ENCODE measurements at places on chromosomes 11 and 22. TPM values are rescaled to one million over a fixed set of nuclear protein-coding genes. Genes with fewer than 3 reads are reported as not detected.

GRCh38 chr11:130707217-130707616, 209.1 kb downstream of the SNX19 start:
- no peaks in the 10 kb centered on the region for H3K27me3 ChIP-seq
- H3K4me1 ChIP-seq: no peaks in the 10 kb centered on the region
- no peak overlapping the region for H3K27ac ChIP-seq
- DNase-seq: no peak
- H3K4me3 ChIP-seq: no peak overlapping the region
- no peaks in the 10 kb centered on the region for H3K36me3 ChIP-seq

GRCh38 chr11:30457087-30457486, 129.1 kb downstream of the MPPED2 start:
- DNase-seq: no peak
- no peak overlapping the region for H3K4me3 ChIP-seq
- no peaks in the 10 kb centered on the region for H3K36me3 ChIP-seq
- no peaks in the 10 kb centered on the region for H3K4me1 ChIP-seq
- no peaks in the 10 kb centered on the region for H3K27me3 ChIP-seq

DNA sequence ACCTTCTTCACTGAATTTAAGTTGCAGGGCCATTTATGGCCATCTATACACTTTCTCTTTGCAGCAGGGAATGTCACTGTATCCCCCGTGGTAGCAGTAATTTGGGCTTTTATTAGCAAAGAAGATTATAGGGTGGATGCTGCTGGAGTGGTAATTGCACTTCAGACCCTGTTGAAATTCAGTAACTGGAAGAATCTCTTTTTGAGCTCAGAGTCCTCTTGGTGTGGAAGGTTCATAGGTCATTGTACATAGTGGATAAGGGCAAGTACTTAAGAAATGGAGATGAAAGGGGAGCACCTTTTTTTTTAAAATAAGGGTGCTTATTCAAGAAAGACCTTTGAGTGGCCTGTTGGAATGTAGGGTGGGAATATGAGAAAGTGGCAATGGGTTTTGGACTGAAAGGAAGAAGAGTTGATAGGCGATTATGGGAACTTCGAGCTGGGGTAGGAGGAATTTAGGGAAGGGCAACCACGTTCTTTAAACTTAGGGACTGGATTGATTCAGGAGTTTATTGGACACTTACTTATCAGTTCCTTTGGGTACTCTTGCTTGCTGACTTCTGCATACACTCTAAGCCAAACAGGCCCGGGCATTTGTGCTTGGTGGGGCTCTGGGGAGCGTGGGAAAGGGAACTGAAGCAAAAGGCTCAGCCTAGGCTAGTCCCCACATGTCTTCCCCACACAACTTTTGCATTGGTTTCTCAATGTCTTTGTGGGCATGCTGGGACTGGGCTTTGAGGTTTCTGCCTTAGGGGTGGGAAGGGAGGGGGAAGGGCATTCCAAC, 26.5 kb downstream of the CTNND1 start:
- H3K4me3 ChIP-seq: no peak overlapping the region
- H3K36me3 ChIP-seq: no peaks in the 10 kb centered on the region
- no peaks in the 10 kb centered on the region for H3K27me3 ChIP-seq
- peak; percentile 32 for DNase-seq

Gene MMP11
- total RNA-seq: 11.6 TPM

Gene PGA5
- not detected for total RNA-seq

- H3K27me3 ChIP-seq: no peaks in the 10 kb centered on the region
- no peak overlapping the region for H3K4me3 ChIP-seq
- no peak overlapping the region for H3K27ac ChIP-seq
- no peak for DNase-seq
- H3K36me3 ChIP-seq: peaks cover 83% of the 10 kb centered on the region
- H3K4me1 ChIP-seq: peaks cover 6% of the 10 kb centered on the region
Observed at GRCh38 chr11:67498544-67498972, 6.6 kb downstream of the PITPNM1 start.

Gene GAB4
- not detected for total RNA-seq

Gene OR51I1
- total RNA-seq: not detected

Gene NOX4
- total RNA-seq: not detected

DNA sequence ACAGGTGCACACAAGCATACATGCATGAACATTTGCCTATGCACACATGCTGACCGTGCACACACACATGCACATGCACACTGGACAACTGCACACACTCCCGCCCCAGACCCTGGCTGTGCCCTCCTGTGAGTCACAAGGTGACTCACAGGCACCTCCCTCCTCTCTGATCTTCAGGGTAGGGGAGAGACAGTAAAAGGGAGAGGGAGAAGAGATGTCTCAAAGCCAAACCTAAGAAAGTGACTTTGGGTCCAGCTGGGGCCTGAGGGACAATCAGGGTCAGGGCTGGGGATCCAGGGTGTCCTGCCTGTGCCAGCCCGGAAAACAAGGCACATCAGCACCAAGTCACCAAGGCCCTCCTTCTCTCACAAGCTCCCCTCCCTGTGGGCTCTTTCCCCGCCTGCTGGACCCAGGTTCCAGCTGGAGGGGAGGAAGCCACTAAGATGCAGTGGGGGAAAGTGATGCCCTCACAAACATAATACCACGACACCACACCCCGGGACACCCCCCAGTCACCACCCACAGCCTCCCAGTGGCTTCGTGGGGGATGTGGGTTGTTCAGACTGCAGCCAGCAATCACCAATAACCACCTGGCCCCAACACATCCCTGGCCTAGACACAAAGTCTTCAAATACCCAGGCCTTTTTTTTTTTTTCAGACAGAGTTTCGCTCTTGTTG, 39.3 kb downstream of the PDGFB start:
- H3K4me1 ChIP-seq: no peaks in the 10 kb centered on the region
- DNase-seq: no peak
- peaks cover 8% of the 10 kb centered on the region for H3K27me3 ChIP-seq
- no peak overlapping the region for H3K27ac ChIP-seq
- no peak overlapping the region for H3K4me3 ChIP-seq

DNA sequence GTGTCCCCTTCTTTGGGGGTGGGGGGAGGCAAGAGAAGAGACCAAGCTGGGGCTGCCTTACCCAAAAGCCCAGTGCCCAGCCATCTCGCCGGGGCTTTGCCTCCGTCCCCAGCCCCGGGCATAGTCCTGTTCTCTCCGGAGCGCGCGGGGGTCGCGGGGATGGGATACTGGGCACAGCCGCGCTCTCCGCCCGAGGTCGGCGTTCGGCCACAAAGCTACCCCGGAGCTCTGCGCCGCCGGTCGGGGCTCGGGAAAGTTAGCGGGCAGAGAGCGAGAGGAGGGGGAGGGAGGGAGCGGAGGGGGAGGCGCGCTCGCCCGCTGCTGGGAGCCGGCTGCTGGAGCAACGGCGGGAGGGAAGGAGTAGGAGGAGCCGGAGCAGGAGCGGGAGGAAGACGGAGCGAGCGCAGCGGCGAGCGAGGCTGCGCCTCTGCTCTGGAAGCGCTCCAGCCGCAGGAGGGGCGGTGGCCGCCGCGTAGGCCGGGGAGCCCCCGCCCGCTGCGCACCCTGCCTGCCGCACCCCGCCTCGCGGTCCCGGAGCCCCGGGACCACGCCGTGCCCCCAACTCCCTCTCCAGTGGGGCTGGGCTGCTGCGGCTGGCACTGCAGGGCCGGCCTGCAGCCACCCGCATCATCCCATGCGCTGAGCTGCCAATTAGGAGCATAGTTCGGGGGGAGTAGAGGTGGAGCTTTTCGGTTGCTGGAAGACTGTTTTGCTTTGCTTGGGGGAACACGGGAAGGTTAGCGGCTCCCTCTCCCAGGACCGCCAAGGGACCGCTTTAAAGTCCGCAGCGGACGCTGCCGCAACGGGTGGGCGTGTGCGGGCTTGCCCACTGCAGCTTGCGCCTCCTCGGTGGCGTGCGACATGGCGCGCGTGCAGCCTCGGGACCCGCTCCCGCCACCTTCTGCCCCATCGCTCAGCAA, at the start of gene SCN4B:
Gene SCN4B (minus strand): TSS at position 272 of the 920 bp plus-strand sequence. CDS start 150 bp downstream, at position 122.
- H3K4me3 ChIP-seq: no peak within 1 kb of the TSS
- DNase-seq: no peak
- no peaks in the 10 kb centered on the region for H3K36me3 ChIP-seq
- H3K27ac ChIP-seq: no peak within 1 kb of the TSS
- H3K4me1 ChIP-seq: peaks cover 12% of the 10 kb centered on the region

Gene PIWIL4
- 0.67 TPM for total RNA-seq

GRCh38 chr11:33062137-33062536, 22.8 kb downstream of the TCP11L1 start:
- H3K4me3 ChIP-seq: no peak overlapping the region
- H3K36me3 ChIP-seq: no peaks in the 10 kb centered on the region
- peaks cover 16% of the 10 kb centered on the region for H3K4me1 ChIP-seq
- DNase-seq: no peak
- no peaks in the 10 kb centered on the region for H3K27me3 ChIP-seq

DNA sequence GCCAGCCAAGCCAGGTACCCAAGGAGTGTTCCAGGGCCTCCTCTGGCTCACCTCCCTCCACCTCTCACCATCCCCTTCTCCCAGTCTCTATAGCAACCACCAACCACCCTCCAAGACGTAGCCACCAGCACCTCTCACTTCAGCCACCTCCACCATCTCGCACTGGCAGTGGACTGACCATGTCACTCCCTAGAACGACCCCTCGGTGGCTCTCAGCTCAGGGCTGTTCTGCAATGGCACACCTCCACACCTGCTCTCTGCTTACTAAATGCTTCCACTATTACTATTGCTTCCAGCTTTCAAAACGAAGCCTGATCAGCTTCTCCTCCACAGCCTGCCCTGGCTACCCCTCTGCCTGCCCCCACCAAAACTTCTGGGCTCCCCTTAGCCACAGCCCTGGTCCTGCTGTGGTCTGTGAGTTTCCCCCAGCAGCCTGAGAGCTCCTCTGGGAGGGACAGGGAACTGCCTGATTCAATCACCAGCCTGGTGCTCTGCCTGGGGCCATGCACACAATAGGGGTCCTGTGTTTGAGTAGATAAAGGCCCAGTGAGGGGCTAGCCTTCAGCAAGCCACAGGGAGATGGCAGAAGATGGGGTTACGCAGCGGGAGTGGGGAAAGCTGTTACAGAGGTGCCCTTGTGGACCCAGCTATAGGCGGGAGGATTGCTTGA, 17.5 kb upstream of the CBX7 start:
- H3K27me3 ChIP-seq: no peaks in the 10 kb centered on the region
- H3K36me3 ChIP-seq: no peaks in the 10 kb centered on the region
- peaks cover 30% of the 10 kb centered on the region for H3K4me1 ChIP-seq
- no peak overlapping the region for H3K4me3 ChIP-seq

- no peak for DNase-seq
- no peaks in the 10 kb centered on the region for H3K4me1 ChIP-seq
- no peaks in the 10 kb centered on the region for H3K36me3 ChIP-seq
- no peak overlapping the region for H3K27ac ChIP-seq
- H3K4me3 ChIP-seq: no peak overlapping the region
- H3K27me3 ChIP-seq: no peaks in the 10 kb centered on the region
Observed at GRCh38 chr11:123416566-123416965, 13.5 kb upstream of the GRAMD1B start.

- no peaks in the 10 kb centered on the region for H3K36me3 ChIP-seq
- no peak overlapping the region for H3K27ac ChIP-seq
- H3K27me3 ChIP-seq: no peaks in the 10 kb centered on the region
Observed at GRCh38 chr11:10058356-10058755, 235.7 kb downstream of the SBF2 start.

Gene CSF2RB
- total RNA-seq: 41.2 TPM

DNA sequence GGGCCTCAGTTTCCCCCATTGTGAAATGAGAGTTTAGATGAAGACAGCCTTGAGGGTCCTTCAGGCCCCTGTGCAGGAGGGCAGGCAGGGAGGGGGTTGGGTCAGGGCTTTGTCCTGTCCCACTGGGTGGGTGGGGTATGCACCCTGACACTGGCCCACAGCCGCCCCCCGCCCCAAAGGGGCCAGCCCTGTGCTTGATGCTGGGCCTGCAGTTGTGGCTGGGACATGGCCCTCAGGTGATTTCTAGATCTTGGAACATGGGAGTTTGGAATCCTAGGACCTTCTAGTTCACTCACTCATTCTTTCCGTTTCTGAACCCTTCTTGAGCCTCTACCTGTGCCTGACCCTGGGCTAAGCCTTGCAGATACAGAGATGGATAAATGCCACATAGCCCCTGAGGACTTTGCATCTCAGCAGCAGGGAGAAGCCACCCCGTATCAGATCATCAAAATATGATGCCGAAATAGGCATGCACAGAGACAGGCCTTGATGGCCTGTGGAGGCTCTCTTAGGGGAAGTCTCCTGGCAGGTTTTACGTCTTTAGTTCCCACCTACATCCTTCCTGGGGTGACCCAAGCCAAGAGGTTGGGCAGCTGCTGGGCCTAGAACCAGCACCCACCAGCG, 76.0 kb downstream of the FBLN1 start:
- no peaks in the 10 kb centered on the region for H3K27me3 ChIP-seq
- H3K4me3 ChIP-seq: no peak overlapping the region
- no peak for DNase-seq
- H3K36me3 ChIP-seq: no peaks in the 10 kb centered on the region
- peaks cover 13% of the 10 kb centered on the region for H3K4me1 ChIP-seq
- H3K27ac ChIP-seq: no peak overlapping the region

- H3K36me3 ChIP-seq: no peaks in the 10 kb centered on the region
- no peaks in the 10 kb centered on the region for H3K27me3 ChIP-seq
- H3K27ac ChIP-seq: no peak within 1 kb of the TSS
- H3K4me1 ChIP-seq: no peaks in the 10 kb centered on the region
Observed at GRCh38 chr11:67522844-67523555, at the start of gene CABP2. CABP2 (minus strand) TSS chr11:67523446; CDS start chr11:67523326, 120 bp downstream.

DNA sequence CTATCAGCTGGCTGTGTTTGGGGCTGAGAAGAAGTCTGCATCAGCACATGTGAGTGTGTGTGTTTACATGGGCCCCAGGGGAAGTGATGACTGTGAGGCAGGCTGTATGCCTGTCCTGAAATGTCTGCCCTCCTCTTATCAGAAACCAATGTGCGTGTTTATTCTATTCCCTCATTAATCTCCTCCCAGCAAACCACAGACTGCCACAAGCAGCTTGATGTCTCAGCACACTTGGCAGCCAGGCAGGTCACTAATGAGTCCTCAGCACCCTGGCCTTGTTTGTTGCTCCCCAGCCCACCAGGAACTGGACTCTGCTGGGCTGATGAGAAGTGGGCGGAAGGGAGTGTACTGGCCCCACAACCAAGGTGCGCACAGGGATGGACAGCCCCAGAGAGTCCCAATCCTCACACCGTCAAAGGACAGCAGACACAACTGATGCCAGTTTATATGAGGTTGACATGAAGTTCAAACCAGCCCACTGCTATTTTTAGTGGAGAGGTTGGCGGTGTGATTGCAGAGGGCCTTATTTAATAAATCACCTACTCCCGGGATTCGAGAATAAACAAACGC, 225.8 kb downstream of the ETS1 start:
- no peaks in the 10 kb centered on the region for H3K36me3 ChIP-seq
- H3K4me3 ChIP-seq: peak overlapping the region; percentile 20
- no peaks in the 10 kb centered on the region for H3K27me3 ChIP-seq
- H3K4me1 ChIP-seq: peaks cover 16% of the 10 kb centered on the region
- peak; percentile 54 for DNase-seq
- H3K27ac ChIP-seq: peak overlapping the region; percentile 33

GRCh38 chr22:24725736-24726135, 48.8 kb downstream of the PIWIL3 start:
- no peak for DNase-seq
- H3K27me3 ChIP-seq: peaks cover 5% of the 10 kb centered on the region
- no peaks in the 10 kb centered on the region for H3K4me1 ChIP-seq

Data from B cell (primary cell).